ENCODE measurements at places on chromosomes 7 and 10.

- no peak for DNase-seq
These were observed 186.1 kb upstream of the KAT6B start for GRCh38 chr10:74640134-74640921.

DNA sequence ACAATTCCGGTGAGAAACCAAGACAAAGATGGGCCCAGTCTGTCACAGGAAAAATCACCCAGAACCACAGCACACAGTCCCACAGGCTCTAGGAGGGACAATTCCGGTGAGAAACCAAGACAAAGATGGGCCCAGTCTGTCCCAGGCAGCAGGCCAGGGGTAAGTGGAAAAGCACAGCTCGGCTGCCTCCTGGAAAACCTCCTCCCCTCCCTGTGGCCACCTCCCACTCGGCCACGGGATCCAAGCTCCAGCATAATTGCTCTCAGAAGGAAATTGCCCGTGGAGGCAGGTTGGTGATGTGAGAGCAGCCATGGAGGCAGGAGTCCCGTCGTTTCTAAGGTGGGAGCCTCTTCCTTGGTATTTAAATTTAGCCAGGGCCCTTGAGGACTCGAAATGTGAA is 95.7 kb downstream of the PLXNA4 start:
- DNase-seq: no peak

DNA sequence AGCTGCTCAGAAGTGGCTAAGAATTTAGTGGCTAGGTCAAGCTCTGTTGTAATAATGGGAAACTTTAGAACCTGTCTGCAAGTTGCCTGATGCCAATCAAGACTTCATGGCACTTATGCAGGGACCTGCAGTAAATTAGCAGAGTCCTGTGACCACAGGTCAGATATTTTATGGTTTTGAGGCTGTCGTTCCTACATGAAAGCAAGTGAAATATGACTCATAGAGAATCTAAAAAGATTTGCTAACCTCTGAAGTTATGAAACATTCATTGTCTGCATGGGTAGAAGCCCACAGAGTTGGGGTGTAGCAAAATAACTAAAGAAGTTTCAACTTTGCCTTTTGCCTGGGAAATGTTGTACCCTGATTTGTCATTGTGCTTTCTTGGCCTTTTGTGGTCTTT is 32.3 kb downstream of the SLC39A12 start:
- DNase-seq: no peak

GRCh38 chr7:157306846-157307838 is 29.7 kb upstream of the DNAJB6 start:
- DNase-seq: no peak

DNA sequence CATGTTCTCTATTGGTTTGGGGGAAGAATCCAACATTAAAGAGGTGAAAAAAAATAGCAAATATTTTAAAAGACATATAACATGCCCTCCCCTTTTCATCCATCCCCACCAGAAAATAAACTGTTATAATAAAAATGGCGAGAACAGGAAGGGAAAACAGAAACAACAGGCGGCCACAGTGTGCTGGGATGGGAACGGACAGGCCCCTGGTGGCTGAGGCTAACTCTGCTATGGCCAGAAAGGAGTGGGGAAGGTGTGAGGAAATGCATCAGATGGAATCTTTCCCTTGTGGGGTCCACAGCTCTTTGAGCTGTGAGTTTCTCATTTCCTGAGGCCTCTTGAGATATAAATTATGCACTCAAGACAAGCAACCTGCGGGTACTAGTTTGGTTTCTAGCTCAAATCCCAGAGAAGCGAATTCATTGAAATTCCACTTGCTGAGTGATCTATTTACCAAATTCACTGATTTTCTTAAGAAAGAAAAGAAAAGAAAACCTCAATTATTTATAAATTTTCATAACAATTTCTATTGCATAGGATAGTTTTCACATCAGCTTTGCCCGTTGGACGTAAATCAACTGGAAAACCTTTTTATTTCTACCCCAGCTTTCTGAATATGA is 139.5 kb downstream of the BMPER start:
- DNase-seq: no peak

DNA sequence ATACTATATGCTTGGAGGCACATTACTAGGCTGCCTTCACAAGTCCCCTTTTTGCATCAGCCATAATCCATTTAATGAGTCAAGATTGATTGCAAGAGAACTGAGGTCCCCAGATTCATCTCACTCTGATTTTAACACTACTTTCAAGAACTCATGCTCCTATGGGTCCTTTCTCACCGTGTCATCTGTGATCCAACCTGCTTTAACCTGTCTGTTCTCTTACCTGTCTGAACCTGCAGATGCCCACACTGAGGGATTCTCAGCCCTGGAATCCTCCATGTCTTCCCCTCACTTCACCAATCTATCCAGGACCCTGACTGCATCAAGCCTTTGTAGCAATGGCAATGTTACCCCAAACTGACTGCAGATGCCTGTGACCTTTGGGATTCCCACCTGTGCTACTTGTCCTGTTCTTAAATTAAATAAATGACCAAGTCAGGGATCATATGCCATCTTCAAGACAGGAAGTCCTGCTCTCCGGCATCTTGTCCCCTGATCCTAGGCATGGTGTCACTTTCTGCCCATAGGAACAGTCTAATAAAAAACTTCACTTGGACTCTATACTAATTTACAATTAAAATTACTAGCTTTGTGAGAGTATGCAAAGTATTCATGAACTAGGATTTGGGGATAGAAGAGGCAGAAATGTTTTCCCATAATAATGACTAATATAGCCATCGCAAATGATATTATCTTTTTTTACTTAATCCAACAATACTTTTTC is 25.9 kb upstream of the GOT1 start:
- no peak for DNase-seq

DNA sequence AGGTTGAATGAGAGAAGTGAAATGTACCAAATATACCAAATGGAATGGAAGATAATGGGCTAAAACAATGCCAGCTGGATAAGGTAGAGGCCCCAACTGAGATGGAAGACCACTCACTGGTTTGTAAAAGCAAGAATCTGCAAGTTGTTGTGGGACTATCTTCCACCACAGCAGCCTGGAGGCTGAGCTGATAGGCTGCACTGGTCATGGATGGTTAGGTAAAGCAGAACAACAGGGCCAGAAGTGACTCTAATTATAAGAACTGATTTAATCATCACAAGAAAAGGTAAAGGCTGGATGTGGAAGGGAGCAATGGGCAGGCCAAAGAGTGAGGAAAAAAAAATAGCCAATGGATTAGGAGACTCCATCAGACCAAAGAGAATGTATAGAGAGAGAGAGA is 11.8 kb downstream of the TFEC start:
- no peak for DNase-seq

DNA sequence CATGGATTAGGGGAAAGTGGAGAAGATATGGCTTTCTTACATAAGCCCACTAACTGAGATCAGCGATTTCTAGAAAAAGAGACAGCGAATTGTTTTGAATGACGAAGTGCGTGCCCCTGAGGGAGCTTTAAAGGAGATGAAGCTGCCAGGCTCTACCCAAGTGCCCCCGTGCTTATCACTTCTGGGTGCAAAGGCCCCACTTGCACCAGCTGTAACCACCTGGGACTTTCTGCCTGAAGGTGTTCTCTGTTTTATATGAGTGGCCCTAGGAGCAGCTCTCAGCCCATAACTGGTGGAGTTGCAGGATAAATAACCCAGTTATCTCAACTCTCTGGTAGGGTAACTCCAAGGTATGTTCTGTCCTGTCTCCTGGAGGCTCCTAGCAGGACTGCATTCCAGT is 20.4 kb upstream of the CARD11 start:
- no peak for DNase-seq

DNA sequence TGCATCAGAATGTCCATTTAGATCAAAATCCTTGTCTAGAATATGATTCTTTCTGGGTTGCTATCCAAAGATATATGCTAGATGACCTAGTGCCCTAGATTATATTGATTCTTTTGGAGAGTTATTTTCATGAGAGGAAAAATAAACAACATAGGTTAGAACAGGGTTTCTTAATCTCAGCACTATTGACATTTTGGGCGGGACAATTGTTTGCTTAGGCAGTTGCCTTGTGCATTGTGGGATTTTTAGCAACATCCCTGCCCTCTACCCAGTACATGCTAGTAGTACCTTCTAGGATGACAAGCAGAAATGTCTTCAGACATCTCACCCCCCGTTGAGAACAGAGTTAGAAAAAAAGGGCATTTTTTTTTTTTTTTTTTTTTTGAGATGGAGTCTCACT is 25.1 kb upstream of the LAMB1 start:
- DNase-seq: no peak

DNA sequence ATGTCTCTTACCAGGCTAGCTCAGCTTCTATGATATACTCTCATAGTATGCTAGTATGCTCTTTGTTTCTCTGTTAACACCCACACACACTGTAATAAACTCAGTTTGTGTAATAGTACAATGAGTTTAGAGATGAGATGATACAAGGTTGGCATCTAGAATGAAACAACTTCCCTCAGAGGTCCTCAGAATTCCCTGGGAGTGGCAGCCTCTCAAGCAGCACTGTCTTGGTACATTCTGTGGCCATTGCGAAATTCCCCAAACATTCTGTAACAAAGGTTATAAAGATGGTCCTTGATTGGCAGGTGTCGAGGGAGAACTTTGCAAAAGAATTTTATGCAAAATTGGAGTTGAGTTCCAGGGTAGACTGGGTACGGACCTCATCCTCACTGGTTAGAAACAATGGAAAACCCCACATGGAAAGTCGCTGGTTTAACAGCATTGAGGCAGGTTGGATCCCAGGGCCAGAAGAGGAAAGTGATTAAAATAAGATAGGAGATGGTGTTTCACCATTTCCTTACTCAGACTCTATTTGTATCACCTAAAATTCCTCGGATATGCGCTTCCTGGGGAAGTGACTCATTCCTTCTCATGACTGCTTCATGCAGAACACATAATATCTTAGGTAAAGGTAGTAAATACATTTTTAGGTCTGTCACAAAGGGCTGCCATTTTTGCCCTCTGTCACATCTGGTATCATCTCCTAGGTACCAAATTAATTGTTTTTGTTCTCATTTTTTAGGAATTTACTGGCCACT is 657.8 kb downstream of the SORCS1 start:
- DNase-seq: no peak

DNA sequence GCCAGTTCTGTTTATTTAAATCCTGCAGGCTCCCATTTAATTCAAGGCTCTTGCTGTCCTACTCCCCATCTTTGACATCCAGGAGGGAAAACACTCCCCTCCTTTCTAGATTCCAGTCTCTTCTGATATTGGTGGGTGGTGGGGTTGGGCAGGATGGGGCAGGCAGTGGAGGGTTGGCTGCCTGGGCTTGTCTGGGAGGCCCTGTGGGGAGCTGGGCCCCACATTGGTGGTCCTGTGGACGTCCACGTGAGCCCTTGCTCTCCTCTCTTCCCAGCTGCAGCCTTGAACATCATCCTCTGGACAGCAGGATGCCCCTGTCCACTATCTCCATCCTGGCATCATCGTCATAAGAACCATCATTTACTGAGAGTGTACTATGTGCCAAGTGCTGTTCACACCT is 108.9 kb upstream of the PCBD1 start:
- no peak for DNase-seq

- DNase-seq: no peak
These were observed 32.6 kb upstream of the UNCX start for GRCh38 chr7:1200045-1200444.

GRCh38 chr10:127150136-127150535 is 46.3 kb downstream of the INSYN2A start:
- no peak for DNase-seq

DNA sequence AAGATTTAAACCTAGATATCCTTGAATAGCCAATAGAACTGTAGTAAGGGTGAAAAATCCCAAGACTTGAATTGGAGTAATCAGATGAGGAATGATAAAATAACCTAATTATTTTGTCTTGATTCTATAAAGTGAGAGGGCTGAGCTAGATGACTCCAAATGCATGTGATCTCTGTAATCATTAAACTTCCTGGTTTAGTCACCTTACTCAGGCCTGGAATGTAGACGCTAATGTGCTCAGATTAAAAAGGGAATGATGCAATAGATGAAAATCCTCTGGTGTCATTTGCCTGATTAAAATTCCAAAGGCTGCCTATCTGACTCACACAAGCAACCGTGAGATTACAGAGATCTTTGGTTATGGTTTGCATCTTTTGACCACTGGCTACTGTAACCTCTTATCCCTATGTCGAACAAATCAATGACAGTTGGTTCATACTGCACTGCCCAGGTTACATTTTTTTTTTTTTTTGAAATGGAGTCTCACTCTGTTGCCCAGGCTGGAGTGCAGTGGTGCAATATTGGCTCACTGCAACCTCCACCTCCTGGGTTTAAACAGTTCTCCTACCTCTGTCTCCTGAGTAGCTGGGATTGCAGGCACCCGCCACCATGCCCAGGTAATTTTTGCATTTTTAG is 2.9 kb upstream of the HKDC1 start:
- DNase-seq: no peak

GRCh38 chr10:129972145-129972965 is 8.3 kb upstream of the EBF3 start:
- no peak for DNase-seq

- no peak for DNase-seq
These were observed 20.8 kb upstream of the MKI67 start for GRCh38 chr10:128147064-128147463.

- DNase-seq: no peak
These were observed 18.5 kb upstream of the TRIM56 start for GRCh38 chr7:101066833-101067177.

All from stimulated activated CD8-positive, alpha-beta memory T cell treated with anti-CD3 and anti-CD28 coated beads, Interleukin-7, amount 100 ng/mL, for 24 hours (primary cell).